Hair follicular keratinocyte (primary cell): ENCODE measurements at places on chromosomes 3 and 15. TPM values are rescaled to one million over a fixed set of nuclear protein-coding genes. Genes with fewer than 3 reads are reported as not detected.

The TF gene
- total RNA-seq: 0.27 TPM in 1 of 2 replicates, not detected in the other

The PRICKLE2 gene
- total RNA-seq: 7.5 and 8.4 TPM in 2 replicates

The SNAPC5 gene
- 14.8 and 23.0 TPM in 2 replicates for total RNA-seq

The SLC12A1 gene
- not detected in 2 replicates for total RNA-seq

The LRRK1 gene
- total RNA-seq: 7.7 and 8.0 TPM in 2 replicates

The GASK1A gene
- 0.91 and 0.94 TPM in 2 replicates for total RNA-seq

The ISL2 gene
- total RNA-seq: 0.11 and 0.47 TPM in 2 replicates

The SLC2A2 gene
- total RNA-seq: not detected in 2 replicates

The FGF7 gene
- not detected in 2 replicates for total RNA-seq

The ELL3 gene
- total RNA-seq: 2.3 and 7.2 TPM in 2 replicates

The EPHA3 gene
- not detected in 2 replicates for total RNA-seq

The ALDH1L1 gene
- total RNA-seq: 0.08 and 0.11 TPM in 2 replicates

The LRRC49 gene
- 6.7 and 13.7 TPM in 2 replicates for total RNA-seq

The CD200R1 gene
- total RNA-seq: 1.2 TPM in 1 of 2 replicates, not detected in the other

The ALG1L2 gene
- not detected in 2 replicates for total RNA-seq
